ENCODE measurements at places on chromosomes 3 and 15.

DNA sequence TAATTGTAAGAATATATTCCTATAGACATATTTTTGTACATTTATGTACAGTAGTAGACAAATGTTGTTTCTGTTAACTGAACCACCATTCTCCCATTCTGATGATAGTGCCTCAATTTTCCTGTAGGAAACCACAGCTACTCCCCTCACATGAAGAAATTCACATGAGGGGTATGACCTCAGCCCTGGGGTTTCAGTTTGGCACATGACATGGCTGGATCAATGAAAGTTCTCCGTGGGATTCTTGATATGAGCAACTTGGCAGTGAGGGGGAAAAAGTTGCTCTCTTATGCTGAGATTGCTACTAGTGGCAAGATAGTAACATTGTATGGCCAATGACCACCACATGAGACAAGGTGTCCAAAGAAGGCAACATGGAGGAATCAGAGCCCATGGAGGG is 1090.3 kb upstream of the CFAP20DC start:
- DNase-seq: no peak

GRCh38 chr3:22111226-22111625 is 360.2 kb upstream of the ZNF385D start:
- no peak for DNase-seq

DNA sequence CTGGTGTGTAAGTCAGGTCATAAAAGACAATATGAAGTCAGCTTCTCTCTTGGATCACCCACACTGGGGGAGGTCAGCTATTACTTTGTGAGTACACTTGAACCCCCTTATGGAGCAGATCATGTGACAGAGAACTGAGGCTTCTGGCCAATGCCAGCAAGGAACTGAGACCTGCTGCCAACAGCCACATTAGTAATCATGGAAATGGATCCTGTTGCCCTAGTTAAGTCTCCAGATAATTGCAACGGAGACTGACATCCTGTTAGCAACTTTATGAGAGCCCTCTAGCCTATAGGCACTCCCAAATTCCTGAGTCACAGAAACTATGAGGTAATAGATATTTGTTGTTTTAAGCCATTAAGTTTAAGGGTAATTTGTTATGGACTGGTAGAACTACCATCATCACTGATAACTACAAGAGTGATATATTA is 110.4 kb upstream of the GMNC start:
- no peak for DNase-seq

DNA sequence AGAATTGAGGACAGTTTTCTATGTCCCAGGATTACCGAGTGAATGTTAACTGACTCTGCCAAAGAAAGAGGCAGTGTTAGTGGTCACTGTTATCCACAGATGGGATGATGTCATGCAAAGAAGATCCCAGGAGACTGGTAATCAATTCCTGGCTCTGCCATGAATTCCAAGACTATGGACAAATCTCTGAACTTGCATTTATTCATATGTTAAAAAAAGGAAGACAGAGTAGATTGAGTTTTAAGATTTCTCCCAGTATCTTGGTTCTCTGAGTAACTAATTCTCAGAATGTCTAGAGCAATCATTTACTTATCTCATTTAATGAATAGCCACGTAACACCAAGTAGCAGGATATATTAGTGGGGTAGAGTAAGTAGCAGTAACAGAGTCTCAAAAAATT is 11.5 kb upstream of the MAP3K13 start:
- no peak for DNase-seq

DNA sequence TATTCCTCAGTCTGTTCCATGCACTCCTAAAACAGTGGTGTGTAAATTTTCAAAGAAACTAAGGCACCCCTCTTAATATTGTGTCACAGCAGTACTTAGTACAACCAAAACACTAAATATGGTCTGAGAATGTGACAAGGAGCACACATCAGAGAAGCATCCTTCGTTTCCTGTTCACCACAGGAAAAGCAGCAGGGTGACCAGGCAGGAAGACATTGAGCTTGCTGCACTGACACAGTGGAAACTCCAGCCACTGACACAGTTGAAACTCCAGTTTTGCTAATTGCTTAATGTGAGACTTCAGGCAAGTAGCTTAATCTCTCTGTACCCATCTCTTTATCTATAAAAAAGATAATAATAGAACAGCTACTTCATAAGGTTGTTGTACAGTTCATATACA is 353.0 kb upstream of the RORA start:
- DNase-seq: no peak

GRCh38 chr3:184506561-184506991 is 55.0 kb upstream of the EPHB3 start:
- DNase-seq: no peak

DNA sequence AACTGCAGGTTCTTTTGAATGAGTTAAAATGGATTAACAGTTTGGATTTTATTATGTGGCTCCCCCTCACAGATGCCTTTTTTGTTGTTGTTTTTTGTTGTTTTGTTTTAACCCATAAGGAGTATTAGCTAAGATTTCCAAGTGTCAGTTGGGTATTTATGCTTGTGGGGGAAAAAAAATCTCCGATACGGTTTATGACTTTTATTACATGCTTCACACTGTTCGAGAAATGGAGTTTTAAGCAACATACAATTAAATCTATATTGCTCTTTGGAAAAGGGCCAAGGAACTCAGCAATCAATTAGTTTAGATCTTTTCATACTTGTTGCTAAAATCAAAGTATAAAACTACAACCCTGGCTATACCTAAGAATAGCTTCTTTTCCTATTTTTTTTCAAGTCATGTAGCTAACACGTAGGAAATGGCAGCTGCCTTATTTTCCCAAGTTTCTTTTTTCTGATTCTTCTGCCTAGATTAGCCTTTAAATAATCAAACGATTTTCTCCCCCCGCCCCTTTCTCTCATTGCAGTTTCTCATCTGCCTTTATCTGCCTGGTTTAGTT is 16.0 kb downstream of the NR2F2 start:
- no peak for DNase-seq
